ENCODE measurements at places on chromosomes 1 and 21.

- DNase-seq = no peak
Measured at GRCh38 chr1:213244664-213245091, 193.6 kb downstream of the RPS6KC1 start.

DNA sequence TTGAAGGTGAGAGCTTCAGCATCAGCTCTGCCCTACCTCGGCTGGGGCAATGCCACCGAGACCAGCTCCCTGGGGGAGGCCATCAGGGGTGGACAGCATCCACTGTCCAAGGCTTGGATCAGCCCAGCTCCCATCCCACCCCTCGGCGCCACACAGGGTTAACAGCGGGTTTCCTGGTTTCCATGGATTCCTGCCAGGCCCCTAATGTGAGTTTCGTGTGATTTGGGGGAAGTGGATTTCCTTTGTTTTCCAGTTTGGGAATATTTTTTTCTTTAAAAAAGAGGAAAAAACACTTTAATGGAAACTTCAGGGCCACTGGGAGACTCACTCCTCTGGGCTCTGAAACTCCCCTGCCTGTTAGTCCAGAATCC lies 34.3 kb downstream of the CASZ1 start:
- DNase-seq = no peak

DNA sequence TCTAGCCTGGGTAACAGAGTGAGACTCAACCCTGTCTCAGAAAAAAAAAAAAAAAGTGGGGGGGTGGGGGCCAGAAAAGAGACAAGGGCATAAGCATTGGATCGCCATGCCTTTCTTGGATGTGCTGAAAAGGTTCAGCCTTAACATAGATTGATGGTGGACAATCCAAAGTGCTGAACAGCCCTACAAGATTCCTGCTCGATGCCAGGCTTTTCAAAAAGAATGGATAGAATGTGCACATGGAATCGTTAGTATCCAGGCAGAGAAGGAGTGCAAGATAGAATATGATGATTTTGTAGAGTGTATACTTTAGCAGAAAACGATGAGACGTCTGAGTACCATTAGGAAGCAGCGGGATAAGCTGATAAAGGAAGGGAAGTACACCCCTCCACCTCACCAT lies 10.9 kb upstream of the COA7 start:
- no peak for DNase-seq

- DNase-seq = no peak
Measured at GRCh38 chr1:192066202-192066601, 92.1 kb upstream of the RGS18 start.

- DNase-seq = no peak
Measured at GRCh38 chr1:11518016-11518701, 39.2 kb downstream of the DISP3 start.

DNA sequence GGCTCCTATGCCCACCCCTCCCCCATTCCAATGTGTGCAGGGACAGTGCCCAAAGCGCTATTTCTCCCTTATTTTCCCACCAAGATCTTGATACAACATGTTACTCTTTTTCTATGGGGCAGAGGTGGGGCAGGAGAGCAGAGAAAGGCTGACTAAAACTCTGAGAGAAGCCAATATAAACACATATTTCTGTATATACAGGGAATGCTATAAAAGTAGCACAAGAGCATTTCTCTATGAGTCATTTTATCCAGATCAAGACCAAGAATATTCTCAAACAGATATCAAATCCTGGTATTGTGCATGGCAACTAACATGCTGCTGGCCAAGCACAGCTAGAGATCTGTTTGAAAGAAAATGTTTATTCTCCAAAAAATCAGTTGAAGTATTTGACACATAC lies 7.3 kb downstream of the WDR26 start:
- no peak for DNase-seq

- no peak for DNase-seq
Measured at GRCh38 chr1:56417646-56418045, 161.7 kb downstream of the PLPP3 start.

DNA sequence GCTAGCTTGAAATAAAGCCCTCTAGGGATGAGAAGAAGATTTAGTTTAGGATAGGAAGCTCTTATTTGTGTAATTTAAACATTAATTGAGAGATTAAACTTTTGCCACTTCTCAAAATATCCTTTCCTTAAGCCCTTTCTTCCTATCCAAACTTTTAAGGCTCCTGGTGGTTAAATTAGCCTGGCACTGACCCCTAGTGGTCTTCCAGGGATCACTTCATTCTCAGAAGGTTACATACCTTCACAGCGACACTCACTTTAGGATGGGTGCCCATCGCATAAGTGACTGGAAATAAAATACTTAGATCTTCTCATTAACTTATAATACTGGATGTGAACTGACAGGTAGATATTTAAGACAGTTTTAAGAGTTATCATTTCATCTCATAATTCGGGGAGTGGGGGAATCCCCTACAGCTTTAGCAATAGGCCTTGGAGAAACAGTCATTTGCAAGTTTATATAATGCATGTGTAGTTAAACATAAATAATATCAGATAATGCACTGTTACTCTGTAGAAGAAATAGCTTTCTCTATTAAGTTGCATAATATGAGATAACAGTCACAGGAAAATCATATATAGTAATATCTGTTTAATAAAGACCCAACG lies 7.4 kb downstream of the LHX9 start:
- no peak for DNase-seq

- DNase-seq = no peak
Measured at GRCh38 chr1:82073071-82073470, 272.3 kb downstream of the ADGRL2 start.

DNA sequence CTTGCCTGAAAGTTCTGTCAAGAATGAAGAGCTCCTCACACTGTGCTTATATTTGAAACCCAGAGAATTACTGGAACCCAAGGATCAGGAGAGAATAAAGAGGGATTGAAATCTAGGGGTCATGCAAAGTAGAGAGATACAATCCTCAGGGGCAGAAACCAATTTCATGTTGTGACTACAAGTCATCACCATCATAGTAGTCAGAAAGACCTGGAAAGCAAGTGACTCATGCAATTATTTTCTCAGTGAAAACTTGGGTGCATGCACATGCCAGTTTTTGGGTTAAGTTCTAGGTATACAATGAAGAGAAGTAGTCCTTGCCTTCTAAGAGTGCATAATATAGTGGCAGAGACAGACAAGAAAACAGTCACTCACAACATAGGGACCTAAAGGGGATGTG lies 210.0 kb downstream of the ZC3H11B start:
- DNase-seq = no peak

- DNase-seq = no peak
Measured at GRCh38 chr1:116968724-116969123, 32.8 kb upstream of the CD101 start.

DNA sequence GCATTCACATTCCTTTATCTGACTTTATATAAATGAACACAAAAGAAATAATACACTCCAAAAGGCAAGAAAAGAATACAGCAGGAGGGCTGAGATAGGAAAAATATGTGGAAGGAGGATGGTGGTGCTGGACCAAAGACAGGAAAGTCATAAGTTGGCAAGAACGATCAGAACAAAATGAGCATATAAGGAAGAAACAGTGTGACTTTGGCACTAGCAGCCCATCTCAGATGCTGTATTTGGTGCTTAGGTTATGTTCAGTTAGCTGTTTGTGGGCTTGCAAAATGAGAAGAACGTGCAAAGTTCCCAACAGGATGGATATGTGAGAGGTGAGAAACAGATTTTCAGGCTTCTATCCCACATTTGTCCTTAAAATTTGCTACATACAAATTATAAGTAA lies 719.8 kb upstream of the ADGRL4 start:
- DNase-seq = no peak

DNA sequence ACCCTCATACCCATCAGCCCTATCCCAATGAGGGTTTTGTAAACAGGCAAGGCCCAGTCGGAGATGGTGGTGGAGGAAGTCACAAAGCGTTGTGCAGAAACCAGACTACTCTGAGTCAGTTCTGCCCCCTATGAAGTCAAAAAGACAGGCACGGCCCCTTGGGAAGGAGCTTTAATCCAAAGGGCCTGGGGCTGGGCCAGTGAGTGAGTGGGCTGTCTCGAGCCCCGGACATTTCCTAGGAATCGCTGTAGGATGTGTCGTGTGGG lies 442 bp upstream of the AHCYL1 start:
- DNase-seq = no peak

Data from NCI-H1436 treated with DMSO at 0.1 percent for 48 hours (cell line).